ENCODE measurements at places on chromosomes 11 and 22.

GRCh38 chr11:56898856-56899255 is 89.9 kb upstream of the OR5AK2 start:
- DNase-seq: no peak

DNA sequence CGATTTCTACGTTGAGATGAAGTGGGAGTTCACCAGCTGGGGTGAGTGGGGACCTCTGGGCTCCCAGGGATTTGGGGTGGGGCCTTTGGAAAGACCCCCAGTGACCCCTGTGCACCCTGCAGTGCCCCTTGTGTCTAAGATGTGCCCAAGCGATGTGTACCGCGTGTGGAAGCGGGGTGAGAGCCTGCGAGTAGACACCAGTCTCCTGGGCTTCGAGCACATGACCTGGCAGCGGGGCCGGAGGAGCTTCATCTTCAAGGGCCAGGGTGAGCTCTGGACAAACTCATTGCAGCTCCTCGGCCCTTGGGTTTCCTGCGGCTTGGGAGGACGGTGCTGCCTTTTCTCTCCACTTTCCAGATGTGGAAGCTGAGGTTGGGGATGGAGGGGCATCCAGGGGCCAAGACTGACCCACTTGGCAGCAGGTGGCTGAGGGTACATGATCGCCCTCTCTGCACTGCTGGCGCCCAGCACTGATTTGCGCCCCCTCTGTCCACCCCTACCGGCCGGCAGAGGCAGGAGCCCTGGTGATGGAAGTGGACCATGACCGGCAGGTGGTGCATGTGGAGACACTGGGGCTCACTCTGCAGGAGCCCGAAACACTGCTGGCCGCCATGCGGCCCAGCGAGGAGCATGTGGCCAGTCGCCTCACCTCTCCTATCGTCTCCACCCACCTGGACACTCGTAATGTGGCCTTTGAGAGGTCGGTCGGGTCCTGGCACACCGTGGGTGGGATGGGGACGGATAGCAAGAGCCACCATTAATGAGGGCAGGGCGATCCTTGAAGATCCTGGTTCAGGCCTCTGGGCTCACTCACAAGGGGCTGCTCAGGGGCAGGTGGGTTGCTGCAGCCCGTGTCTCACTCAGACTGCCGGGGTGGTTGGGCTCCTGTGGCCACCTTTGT is 2.6 kb downstream of the ANKRD13D start:
- DNase-seq: no peak

DNA sequence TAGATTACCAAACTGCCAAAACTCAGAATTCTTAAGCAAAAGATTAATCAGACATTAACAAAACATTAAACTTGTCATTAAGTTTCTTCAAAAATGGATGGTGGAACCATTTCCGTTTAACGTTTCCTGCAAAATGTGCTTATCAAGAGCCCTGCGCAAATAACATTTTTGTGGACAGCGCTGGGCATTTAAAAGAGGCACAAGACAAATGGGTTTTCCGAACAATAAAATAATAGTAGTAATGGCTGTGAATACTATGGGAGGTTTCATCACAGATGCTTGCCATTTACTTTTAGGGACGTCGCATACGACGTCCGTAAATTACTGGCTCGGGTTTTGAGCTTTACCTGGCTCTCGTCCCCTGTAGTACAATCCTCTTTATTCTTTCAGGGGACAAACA is 1.1 kb downstream of the NPAT start:
- no peak for DNase-seq

- no peak for DNase-seq
Observed at GRCh38 chr11:118910309-118911112, 15.2 kb downstream of the BCL9L start.

- DNase-seq: no peak
Observed at GRCh38 chr11:69936771-69937170, 117.6 kb upstream of the FGF3 start.

- DNase-seq: no peak
Observed at GRCh38 chr11:56885177-56885576, 103.5 kb upstream of the OR5AK2 start.

GRCh38 chr11:2576111-2576510 is 123.7 kb downstream of the KCNQ1OT1 start:
- no peak for DNase-seq

GRCh38 chr22:43862074-43862881 is at the start of gene SULT4A1:
SULT4A1 (minus strand) TSS chr22:43862513; CDS start chr22:43862382, 131 bp downstream.
- DNase-seq: no peak

GRCh38 chr22:49858827-49859226 is 5.2 kb downstream of the ZBED4 start:
- DNase-seq: no peak

DNA sequence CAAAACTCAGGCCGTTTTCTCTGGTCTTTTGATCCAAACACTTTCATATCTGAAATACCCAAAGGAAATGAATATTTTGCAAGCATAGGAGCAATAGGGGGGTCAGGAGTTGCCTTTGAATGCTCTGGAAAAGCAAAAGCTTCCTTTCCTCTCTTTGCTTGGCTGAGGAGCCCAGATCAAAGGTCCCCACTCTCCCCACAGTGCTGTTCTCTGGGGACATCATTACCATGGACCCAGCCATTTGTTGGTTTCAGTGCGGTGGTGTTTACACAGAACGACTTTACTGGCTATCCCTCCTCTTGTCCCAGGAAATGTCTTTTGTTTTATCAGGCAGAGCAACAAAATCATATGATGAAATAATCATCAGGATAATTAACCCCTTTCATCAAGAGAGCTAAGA is 1089.1 kb downstream of the TBC1D22A start:
- no peak for DNase-seq

DNA sequence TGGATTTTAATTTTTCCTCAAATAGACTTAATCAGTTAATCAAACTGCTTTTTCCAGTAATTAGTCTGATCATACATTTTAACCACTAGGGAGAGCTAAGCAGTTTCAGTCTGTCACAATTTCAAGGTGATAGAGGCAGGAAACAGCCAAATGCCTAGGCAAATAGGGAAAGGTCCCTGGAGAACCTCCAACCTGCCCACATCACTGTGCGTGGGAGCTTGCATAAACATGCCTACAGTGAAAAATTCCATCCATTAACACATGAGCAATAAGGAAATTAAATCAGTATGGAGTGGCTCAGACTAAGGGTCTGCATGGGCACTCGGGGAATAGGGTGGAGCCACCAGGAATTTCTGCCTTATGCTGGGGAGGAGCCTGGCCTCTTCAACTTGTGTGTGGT is 74.6 kb downstream of the AASDHPPT start:
- no peak for DNase-seq

- no peak for DNase-seq
Observed at GRCh38 chr22:45742866-45743450, 71.3 kb downstream of the ATXN10 start.

- DNase-seq: no peak
Observed at GRCh38 chr22:29596408-29596807, 7.0 kb upstream of the NF2 start.

DNA sequence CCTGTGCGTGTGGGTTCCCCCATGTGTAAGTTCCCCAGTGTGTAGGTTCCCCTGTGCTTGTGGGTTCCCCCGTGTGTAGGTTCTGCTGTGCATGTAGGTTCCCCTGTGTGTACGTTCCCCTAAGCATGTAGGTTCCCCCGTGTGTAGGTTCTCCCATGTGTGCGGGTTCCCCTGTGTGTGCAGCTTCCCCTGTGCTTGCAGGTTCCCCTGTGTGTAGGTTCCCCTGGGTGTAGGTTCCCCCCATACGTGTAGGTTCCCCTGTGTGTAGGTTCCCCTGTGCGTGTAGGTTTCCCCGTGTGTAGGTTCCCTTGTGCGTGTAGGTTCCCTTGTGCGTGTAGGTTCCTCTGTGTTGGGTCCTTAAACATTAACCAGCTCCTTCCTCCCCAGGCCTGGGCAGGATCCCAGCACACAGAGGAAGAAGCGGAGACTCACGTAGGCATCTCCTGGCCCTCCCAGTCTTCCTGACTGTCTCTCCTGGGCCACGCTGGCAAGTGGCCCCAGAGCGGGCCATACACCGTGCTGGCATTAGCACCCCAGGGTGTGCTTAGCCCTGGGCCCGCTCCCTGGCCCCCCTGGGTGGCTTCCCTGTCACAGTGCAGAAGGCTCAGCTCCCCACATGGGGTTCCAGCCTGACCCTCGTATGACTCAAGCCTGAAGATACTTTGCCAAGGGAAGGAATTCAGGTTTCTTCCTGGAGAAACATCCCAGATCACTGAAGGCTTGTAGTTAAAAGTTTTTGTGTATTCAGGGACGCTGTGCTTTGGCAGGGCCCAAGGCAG is 2.8 kb upstream of the GRAMD4 start:
- DNase-seq: no peak

DNA sequence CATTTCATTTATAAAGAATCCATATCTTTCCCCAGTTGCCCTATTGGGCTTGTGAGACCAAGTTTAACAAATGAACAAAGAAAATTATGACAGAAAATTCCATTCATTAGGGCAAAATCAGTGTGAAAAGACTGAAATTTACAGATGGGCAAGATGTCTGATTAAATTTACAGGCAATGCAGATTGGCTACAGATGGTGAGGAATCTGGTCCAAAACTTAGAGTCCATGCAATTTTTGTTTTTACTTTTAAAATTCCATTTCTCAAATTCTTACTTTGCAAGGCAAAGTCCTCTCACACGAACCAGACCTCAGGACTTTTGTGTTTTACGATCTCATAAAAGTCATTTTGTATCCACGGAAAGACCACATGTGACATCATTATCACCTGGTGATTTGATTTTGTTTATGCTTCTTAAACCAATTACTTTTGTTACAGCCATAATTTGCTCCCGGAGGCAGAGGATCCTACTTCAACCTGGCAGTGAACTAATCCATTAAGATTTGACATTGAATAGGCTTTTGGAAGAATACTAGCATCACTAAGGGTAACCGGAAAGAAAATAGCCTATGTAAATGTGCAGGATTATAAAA is 843.7 kb upstream of the CHORDC1 start:
- no peak for DNase-seq

DNA sequence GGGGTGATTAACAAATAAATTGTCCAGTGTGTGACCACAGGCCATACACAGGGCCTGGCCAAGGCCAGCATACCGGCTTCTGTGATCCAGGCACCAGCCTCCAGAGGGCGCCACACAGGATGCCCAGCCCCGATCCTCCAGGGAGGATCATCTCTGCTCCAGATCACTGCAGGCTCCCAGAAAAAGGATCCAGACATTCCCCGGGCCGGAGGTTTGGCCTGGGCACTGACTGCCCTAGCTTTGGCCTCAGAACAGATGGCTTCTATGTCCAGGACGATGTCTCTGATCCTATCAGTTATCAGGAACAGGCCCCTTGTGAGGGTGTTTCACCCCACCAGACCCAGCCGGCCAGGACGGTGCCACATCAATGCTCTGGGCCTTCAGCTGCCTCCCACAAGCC is 74.5 kb upstream of the LMO1 start:
- DNase-seq: no peak

DNA sequence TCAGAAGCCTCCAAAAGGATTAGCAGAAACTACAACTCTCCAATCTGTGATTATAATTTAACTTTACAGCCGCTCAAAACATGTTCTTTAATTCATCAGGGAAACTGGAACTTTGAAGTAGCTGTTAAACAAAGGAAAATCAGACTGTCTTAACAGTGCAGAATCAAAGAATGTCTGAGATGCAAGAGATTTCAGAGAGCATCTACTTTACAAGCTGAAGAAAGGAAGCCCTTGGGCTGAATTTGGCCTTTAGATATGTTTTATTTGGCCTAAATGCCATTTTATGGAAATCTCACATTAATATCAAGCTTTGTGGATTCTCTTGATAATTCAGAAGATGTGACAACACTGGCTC is 281.5 kb upstream of the CTSC start:
- no peak for DNase-seq

DNA sequence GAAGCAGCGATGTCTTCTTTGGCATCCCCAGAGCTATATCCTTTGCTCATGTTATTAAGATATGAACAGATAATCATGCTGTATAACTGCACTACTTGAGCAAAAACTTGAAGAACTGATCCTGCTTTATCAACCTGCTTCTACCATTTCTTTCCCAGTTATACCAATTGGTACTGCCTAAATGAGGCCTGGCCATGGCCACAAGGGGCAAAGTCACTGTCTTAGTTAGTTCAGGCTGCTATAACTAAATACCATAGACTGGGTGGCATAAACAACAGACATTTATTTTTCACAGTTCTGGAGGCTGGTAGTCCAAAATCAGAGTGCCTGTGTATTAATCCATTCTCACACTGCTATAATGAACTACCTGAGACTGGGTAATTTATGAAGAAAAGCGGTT is 37.5 kb downstream of the DEUP1 start:
- no peak for DNase-seq

DNA sequence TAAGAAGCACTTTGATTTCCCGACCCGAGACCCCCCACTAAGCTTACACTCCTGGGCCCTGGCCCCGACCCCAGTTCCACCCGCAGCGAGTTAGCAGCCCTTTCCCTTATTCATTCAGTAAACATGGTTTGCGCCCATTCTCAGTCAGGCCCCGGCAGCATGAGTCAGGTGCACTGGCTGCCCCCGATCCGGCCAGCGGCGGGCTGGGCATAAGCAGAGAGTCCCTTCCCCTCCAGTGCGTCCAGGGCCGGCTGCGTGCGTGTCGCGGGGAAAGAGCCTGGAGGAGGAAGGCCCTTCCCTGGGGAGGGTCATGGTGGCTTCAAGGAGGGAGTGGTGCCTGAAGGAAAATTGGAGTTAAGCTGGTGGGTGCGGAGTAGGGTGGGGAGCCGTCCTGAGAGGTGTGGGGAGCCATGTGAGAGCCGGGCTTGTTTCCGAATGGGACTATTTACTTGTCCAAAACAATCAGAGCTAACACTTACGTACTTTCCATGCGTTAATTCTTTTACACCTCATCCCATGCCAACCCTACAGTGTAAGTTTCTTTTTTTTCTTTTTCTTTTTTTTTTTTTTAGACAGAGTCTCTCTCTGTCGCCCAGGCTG is 657 bp downstream of the IGHMBP2 start:
- DNase-seq: no peak

DNA sequence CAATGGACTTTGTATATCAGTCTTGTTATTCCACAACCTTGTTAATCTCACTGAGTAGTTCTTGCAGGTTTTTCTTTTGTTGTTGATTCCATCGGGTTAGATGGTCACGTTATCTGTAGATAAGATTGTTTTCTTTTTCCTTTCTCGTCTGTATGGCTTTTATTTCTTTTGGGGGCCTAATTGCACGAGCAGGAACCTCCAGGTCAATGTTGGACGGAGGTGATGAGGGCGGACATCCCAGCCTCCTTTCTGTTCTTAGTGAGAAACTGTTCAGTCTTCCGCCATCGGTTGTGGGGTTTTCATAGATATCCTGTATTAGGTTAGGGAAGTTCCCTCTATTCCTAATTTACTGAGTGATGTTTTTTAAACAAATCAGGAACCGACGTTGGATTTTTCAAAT is 4.8 kb upstream of the PRR33 start:
- DNase-seq: no peak

- DNase-seq: no peak
Observed at GRCh38 chr22:48037618-48038017, 1275.2 kb downstream of the TBC1D22A start.

GRCh38 chr11:109247071-109247470 is 174.9 kb upstream of the C11orf87 start:
- DNase-seq: no peak

Measured in left renal cortex interstitium (tissue), 4 donors.